Foreskin melanocyte (primary cell): ENCODE measurements at places on chromosomes 3 and 15.

DNA sequence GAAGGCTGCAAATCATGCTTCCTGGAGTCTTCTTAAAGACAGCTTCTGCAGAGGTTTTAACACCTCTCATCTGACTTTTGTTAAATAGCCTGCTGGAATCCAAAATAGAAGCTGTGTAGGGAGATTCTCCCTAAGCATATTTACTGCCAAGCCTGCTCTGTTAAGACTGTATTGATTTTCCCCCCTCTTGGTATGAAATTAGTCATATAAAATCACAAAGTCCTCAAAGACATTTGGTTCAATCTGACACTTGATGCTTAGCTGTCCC is 94.6 kb downstream of the ITPR1 start:
- DNase-seq, result no peak

DNA sequence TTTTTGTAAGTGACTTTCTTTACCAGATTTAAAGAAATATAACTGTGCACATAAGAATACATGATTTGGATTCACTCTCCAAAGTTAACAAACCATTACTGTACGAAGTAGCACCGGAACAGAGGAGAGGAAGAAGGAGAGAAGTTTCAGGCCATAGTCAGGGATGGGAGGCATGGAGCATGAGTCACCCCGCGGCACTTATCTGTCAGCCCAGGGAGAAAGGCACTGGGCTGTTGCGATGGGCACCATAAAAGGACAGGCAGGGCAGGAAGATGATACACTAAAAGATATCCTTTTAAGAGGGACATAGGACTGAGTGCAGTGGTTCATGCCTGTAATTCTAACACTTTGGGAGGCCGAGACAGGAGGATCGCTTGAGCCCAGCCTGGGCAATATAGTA is 37.0 kb downstream of the TTC23 start:
- peak; percentile 24 for DNase-seq

DNA sequence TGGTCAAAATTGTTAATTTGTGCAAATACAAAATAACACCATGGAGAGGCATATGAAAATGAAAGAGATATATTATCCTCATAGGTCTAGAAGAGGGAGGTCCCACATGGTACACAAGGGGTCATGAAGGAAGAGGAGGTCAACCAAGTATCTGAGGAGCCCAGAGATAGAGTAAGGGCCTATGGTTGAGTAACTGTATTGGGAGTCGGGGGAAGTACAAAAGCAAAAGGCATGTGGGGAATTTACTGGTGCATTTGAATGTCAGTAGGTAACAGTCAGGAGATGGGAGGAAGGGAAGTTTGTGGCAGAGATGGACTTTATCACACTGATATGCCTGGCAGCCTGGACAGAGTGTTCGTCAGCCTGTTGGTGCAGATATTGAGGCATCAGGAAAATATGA is 1113.7 kb downstream of the OTOL1 start:
- DNase-seq, result no peak

DNA sequence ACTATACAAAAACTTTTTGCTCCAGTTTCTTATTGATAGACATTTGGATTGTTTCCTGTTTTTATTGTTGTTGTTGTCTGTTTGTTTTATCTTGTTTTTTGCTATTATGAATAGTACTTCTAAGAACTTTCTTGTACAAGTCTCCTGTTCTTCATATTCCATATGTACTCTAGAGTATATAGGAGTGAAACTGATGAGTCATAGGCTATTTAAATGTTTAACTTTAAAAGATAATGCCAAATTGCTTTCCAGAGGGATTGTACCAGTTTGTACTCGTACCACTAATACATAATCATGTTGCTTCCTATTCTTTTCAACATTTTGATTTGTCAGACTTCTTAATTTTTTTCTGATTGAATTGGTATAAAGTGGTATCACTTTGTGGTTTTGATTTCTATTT is 19.6 kb downstream of the LRRC49 start:
- DNase-seq, result no peak

- no peak for DNase-seq
Observed at GRCh38 chr3:136277115-136277514, 27.0 kb downstream of the PCCB start.

DNA sequence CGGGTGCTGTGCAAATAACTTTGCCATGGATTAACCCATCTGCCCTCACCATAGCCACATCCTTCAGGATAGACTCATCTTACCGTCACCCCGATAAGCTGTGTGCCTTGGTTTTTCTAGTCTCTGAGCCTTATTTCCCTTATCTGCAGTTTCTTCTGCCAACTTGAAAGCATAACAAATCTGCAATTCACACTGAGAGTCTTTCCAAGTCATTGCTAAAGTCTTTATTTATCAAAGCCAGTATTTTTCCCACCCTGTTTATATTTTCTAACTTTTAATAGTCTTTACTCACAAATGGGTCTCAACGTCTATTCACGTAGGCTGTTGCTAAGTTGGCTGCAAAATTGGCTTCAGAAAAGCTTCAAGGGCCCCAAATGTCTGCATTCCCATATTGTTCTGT is 61.6 kb upstream of the SUCLG2 start:
- DNase-seq, result no peak

GRCh38 chr15:58264053-58264971 is 126.1 kb downstream of the AQP9 start:
- no peak for DNase-seq

DNA sequence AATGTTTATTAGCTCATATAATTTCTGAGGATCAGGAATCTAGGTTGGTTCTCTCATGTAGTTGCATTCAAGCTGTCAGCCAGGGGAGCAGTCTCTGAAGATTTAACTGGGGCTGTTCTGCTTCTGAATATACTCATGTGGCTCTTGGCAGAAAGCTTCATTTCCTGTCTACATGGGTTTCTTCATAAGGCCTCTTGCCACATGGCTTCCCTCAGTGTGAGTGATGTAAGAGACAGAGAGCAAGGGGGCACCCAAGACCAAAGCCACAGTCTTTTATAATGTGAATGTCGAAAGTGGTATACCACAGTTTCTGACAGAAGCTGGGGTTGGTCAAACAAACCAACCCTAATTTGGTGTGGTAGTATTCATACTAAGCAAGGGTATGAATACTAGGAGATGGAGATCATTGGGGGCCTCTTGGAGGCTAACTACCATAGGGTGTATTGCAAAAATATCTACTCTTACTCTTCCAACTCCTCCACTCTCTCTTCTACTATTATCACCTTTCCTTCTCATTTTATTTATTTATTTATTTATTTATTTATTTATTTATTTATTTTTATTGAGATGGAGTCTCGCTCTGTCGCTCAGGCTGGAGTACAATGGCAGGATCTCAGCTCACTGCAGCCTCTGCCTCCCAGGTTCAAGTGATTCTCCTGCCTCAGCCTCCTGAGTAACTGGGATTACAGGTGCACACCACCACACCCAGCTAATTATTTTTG is 123.8 kb downstream of the B3GALNT1 start:
- DNase-seq, result no peak

GRCh38 chr3:140219923-140220452 is 285.0 kb downstream of the CLSTN2 start:
- DNase-seq, result no peak

DNA sequence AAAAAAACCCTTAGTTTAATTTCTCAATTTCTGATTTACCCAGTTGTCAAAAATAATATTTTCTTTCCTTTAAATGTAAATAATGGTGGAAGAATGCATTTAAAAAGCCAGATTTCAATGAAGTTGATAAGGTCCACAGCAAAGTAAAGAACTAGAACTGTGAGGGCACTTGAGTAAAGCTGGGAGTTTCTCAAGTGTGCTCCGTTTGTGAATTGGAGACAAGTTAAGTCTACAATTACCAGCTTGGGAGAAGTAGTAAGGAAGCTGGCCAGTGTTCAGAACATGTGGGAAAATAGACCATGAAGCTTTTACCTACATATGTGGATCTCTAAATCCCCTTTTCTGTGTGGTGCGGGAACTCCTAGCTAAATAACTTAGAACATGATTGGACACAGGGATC is 239.4 kb downstream of the OXSM start:
- no peak for DNase-seq

DNA sequence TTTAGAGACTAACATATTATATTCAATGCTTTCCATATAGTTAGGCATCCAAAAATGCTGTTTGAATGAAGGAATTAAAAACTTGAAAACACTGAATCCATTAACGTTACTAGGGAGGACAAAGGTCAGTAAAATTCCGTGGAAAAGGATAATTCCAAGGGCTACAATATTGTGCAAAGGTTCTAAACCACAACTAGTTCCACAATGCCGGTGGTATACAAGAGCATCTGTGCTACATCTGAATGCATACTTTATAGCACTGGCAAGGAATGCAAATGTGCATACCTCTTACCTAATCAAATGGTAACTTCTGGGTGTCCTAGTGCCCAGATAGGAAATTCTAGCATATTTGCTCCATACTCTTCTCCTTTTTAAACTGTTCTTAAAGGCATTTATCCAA is 2.2 kb downstream of the ICE2 start:
- no peak for DNase-seq

DNA sequence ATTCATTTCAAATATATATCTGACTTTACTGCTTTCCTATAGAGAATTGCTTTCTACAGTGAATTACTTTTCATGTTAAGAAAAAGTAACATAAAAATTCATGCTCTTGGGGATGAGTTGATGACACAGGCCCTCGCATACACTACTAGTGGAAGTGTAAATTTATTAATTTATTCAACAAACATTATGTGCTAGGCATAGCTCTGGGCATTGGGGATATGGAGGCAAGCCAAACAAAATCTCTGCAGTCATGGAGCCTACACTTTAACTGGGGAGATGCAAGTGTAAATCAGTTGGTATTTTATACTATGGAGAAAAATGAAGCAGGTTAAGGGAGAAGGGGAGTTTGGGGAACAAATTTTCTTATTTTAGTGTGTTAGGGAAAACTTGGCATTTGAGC is 340.7 kb downstream of the RAP2B start:
- no peak for DNase-seq

- peak; percentile 46 for DNase-seq
Observed at GRCh38 chr3:42229942-42230688, 35.9 kb downstream of the CCK start.

- no peak for DNase-seq
Observed at GRCh38 chr3:123048480-123049237, 18.2 kb upstream of the PDIA5 start.

DNA sequence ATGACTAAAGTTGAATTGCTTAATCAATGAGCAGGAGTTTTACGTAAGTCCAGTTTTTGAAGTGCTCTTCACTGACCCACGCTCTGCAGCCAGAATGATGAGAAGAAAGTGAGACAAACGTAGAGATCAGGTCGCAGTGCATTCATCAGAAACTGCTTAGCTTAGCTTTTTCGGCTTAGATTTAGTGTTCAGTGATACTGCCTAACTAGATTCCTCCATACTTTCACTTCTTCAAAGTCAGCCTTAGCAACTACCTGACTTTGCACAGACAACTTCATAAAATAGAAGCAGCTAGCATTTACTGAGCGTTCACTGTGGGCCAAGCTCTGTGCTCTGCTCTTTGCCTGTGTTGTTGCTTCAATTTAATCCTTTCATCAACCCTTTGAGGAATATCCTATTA is 116.1 kb downstream of the KCNH8 start:
- DNase-seq, result no peak

DNA sequence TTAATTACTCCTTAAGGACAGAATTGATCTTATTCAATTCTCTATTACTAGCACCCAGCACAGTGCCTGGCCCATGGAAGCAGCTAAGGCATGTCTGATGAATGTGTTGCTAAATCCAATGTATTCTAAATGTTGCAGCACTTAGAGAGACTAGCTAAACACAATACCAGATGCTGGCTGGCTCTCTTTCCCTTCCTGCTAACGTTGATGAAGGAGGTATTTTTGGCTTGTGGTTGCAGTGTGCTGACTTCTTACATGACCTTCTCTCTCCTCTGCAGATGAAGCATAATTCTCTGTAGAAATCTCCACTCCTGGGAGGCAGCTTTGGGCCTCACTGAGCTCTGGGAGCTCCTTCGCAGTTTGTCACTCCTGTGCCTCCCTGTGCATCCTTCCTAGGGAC is 183.6 kb downstream of the PEX5L start:
- DNase-seq, result no peak

DNA sequence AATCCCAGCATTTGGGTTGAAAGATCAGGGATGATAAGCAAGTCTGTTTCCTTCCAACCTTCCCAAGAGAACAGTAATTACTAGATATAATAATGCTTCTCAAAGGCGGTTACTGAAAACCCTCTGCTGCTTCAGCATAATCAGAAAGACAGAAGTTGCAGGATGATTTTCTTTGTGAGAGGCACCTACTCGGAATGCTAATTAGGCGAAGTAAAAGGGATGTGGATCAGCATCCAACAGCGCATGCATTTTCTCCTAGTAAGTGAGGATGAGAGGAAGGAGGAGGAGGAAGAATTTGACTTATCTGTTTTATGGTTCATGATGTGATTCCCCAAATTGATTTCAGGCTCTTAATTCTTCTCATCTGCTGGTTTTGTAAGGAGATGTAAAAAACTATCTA is 118.0 kb downstream of the CACNA2D3 start:
- no peak for DNase-seq

- DNase-seq, result no peak
Observed at GRCh38 chr3:67478423-67478822, 176.0 kb downstream of the SUCLG2 start.

DNA sequence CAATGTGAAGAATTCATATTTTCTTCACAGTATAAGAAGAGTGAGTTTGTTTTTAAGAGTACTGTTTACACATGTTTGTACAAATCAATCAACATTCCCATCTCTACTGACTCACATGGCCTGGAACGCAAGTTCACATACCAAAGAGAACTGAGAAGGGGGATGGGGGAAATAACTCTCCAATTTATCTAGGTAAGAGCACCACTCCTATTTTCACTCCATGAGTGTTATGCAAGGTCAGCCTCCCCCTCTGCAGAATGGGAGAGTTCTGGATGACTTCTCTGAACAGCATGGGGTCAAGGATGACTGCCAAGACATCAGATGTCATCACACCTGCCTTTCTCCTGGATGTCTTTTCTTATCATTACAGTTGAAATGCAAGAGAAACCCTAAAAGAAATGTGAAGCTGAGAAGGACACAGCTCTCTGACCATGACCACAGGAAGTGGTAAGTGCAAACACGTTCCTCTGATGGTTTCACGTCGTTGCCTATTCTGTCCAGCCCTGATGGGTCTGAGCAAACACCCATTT is 95.2 kb downstream of the SEMA6D start:
- DNase-seq, result no peak

- DNase-seq, result no peak
Observed at GRCh38 chr15:41024885-41025284, 71.6 kb downstream of the CHAC1 start.

DNA sequence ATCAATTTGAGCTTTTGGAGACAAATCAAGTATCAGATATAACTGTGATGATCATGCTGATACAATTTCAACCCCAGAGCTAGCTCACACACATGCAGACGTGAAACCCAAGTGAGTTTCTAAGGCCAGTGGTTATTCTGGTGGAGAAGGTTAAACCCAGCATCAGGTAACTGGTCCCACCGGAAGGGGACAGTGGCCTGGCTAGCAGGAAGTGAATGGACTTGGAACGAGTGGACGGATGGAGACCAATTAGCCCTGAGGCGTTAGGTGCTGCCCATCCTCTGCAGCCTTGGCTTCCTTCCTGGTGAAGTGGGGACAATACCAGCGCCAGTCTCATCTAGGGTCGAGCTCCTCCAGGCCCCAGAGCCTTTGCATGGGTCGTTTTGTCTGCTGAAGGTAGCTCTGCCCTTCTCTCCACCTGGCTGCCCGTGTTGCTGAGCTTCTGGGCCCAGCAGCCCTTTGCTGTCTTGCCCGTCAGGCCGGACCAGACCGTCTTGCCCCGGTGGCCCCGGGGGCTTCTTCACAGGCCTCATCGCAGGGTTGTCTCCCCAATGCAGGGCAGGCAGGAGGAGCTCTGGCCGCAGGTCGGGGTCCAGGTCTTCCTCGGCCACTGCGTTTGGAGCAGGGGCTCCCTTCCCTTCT is 915 bp upstream of the KCTD6 start:
- DNase-seq, result no peak
